Activated T-helper 1 cell treated with Interleukin-2 at 50 U/mL for 16 hours (primary cell): ENCODE measurements at places on chromosomes 7 and 10.

GRCh38 chr7:140284062-140284461 lies 107.3 kb upstream of the KDM7A start:
- DNase-seq: no peak

DNA sequence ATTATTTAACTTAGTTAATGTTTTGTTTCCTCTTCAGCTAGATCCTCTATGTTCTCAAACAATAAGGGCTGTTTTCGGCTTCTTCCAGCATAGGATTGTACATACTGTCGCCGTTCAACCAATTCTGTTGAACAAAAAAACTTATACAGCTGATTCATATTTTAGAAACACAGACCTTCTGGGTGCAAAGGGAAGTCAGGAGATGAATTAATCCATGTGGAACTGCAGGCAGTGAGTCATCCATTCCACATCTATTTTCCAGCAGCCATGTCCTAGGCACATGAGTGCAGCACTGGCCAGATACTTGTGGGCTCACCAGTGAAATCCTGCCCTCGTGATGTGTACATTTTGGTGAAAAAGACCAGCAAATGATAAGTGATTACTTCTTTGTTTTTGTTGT lies 163.2 kb downstream of the JAZF1 start:
- no peak for DNase-seq

DNA sequence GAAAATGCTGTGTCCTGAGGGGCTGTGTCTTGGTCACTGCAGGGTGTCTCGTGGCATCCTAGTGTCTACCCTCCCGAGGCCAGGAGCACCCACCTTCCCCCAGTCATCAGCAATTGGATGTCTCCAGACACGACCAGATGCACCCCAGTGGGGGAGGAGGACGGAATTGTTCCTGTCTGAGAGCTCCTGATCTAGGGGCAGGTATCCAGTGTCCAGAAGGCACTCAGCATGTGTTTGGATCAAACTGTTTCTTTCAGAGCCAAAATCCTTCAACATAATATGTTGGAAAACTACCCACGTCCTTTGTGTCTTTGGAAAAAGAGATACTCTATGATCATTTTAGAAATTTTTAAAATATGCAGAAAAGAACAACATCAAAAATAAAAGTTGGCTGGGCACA lies 16.9 kb downstream of the PRKRIP1 start:
- DNase-seq: no peak

DNA sequence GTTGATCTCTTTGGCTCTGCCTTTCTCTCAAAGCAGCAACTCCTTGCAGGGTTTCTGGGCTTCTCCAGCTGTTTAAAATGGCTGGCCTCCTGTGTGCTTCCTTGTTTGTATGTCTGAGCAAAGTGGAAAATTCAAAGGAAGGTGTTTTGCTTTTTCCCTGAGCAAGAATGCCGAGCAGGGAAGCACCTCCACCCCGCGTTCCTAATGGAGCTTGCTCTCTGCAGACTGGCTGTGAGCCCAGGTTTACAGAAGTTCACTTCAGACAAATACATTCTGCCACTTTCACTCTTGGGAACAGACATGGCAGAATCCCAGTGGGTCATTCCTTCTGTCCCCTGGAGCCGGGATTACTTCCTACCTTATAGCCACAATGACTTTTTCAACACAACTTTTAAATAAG lies 181.8 kb upstream of the AGK start:
- DNase-seq: no peak

DNA sequence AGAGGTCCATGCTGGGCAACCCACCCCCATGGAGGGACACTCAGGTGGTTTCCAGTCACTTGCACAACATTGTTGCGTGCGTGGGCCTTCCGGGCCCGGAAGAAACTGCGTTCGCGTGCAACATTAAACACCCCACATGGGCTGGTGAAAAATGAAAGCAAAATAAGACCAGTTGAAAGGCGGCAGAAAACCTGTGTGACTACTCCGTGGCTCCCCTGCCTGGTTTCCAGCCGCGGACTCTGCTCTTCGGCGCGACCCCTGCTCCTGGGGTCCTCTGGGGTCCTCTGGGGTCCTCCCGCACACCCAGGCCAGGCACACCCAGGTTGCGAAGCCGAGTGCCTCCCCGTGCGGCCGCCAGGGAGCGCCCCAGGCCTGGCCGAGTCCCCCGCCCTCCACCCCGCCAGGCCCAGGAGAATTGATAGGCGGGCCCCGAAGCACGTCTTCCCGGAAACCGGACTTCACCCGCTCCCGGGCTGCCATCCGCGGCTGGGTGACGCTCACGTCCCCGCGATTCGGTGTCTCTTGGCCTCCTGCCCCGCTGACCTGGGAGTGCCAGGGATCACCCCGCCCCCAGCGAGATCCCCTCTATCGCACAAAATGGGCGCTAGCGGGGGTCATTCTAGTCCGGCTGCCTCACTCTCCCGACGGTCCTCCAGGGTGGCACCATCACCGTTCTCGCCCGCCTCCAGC lies 1.9 kb upstream of the SH2D4B start:
- DNase-seq: peak; percentile 67

DNA sequence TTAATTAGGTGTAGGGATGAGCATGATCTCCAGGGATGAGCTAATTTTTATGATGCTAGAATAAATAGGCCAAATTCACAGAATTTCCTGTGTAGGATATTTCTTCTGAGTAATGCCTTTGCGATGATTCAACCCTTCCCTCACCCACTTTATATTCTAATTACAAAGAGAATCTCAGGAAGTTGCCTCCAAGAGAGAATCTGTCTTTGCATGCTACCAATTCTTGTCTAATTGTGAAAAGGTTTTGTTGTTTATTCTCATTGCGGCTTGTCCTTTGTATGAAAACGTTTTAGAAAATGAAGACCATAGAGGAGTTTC lies 6.3 kb downstream of the C7orf57 start:
- no peak for DNase-seq

DNA sequence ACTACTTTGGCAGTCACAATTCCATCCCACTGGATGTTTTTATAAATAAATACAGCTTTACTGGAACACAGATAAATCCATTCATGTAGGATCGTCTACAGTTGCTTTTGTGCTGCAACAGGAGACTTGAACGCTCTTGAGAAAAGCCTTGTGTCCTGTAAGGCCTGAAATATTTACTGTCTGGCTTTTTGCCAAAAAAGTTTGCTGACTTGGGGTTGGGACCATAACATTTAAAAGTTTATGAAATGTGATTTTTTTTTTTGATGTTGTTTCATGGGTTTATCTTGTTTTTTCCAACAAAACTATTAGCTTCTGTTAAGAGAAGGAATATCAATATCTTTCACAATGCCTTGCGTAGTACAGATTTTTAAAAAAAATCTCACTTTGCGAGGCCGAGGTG lies 71.1 kb upstream of the MINDY3 start:
- DNase-seq: no peak

GRCh38 chr7:143387156-143387975 lies 6.2 kb downstream of the ZYX start:
- no peak for DNase-seq

DNA sequence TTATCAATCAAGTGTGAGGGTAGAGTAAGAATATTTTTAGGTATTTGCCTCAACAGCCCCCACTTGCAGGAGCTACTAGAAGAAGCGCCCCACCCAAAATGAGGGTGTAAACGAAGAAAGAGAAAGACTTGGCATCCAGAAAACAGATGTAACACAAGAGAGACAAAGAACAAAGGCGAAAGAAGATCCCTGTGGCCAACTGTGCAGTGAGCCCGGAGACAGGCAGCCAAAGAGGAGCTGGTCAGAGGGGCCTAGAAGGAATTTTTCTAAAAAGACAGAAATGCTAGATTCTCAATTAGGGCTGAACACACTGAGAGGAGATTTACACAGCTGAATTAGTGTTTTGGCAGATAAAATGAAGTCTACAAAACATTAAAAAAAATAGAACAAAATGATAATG lies 29.6 kb upstream of the EIF5AL1 start:
- DNase-seq: no peak

DNA sequence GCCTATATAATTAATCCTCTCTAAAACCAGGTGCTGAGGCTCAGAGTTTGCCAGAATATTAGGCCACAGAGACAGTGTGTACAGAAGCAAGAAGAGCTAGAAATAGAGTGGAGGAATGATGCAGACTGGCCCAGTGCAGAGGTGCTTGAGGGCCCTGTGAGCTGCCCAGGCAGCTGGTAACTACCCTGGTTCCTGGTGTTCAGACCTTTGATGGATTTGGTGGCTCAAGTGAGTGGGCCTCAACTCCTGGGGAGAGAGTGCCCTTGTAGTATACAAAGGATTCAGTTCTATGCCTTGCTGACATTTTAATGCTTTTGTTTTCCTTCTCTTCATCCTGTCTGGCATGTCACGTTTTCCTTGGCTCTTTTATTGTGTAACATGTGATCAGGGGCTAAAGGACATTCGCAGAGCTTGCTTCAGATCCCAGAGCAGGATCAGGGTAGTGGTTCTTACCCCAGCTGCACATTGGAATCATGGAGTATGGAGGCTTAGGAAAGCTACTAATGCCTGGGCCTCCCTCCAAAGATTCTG lies 20.0 kb downstream of the LRRC4 start:
- no peak for DNase-seq

GRCh38 chr7:155282671-155283070 lies 15.0 kb upstream of the INSIG1 start:
- no peak for DNase-seq

- DNase-seq: no peak
Observed at GRCh38 chr7:1311406-1312135, 78.9 kb downstream of the UNCX start.

DNA sequence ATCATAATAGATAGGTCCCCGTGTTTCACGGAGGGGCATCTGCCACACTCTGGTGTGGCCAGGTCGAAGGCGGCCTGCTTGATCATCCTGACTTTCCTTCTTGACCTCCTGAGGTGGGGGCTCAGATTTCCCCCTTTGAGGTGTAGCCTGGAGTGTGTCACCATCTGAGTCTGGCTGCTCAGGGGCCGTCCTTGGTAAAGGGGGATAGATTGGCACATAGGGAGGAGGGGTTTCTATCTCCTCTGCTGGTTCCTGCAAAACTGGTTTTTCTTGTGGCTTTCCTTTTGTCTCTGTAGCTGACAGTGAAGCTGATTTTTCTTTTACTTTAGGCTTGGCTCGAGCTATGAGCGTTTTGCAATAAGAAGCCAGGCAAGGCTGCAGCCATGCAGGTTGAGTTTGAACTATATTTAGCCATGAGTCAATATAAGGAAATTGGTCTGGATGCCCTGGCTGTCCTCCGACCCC lies 7.1 kb upstream of the ZNF117 start:
- no peak for DNase-seq

GRCh38 chr10:100216006-100216405 lies 13.4 kb downstream of the CHUK start:
- DNase-seq: no peak

DNA sequence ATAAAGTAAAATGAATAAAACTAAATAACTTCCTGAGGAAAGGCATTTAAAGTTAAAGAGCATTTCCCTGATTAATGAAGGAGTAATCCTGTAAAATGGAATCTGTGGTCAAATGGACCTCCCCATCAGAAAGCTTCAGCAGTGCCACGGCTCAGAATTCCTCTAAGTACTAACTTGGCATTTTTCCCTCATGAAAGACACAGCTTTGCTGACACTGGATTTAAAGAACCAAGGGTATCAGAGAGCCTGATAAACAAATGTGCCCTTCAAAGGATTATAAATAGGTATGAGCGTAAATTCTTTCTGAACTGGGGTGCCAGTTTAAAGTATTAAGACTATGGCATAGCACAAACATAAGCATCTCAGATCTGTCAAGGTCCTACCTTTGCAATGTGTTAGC lies 24.2 kb upstream of the RNF148 start:
- DNase-seq: no peak

GRCh38 chr7:92520024-92520423 lies 8.3 kb downstream of the PEX1 start:
- DNase-seq: no peak

GRCh38 chr10:61188691-61189090 lies 244.7 kb upstream of the RHOBTB1 start:
- no peak for DNase-seq

DNA sequence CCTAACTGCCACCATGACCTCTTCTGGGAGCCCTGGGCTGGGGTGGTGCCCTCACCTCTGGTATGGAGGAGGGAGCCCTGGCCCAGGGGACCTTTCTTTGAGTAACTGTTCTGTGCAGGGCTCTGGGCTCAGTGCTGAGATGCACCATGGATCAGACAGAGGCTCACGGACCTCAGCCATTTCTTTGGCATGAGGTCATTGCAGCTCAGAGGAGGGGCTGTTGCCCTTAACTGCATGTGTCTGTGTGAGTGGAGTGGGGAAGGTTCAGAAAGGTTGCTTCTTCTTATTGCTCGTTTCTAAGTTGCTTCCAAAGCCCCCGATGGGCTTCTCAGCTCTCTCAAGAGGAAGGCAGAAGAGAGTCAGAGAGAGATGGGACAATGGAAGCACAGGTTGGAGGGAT lies 233.9 kb downstream of the RPS24 start:
- DNase-seq: no peak

GRCh38 chr10:26367771-26368170 lies 70.4 kb upstream of the APBB1IP start:
- DNase-seq: no peak

GRCh38 chr10:47048526-47048905 lies 137.3 kb downstream of the PTPN20 start:
- DNase-seq: no peak

GRCh38 chr7:100413889-100414288 lies 14.6 kb downstream of the ZCWPW1 start:
- DNase-seq: no peak

DNA sequence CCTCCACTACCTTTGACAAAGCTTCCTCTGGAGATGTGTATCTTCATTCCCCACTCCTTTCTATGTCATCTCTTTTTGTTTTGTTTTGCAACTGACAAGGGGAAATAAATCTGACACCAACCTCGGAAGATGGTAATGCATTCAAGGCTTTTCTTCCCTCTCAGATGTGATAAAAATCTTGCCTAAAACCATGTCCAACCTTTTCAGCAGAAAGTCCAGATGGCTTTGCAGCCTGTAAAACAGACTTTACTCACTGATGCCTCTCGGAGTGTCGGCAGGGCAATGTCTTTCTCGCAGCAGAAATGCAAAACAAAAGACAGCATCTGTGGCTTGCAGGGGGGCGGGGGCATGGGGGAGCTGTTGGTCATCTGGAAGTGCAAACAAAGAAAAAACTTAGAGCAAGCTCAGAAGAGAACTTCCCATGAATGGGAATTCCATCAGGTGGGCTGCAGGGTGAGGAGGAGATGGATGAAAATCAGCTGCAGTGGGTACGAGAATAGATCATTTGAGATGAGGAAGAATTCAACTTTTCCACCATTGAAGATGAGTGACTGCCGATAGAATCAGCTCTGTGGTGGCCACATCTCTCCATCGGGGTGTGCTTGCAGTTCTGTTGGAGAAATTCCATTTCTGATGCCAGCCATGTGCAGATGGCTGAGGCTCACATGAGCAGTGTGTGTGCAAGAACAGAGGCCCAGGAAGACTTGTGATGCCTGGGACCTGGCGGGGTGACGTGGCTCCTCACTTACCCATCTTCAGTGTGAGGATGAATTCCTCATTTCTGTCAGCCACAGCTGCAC lies 237.7 kb downstream of the WDR37 start:
- DNase-seq: no peak
